ENCODE measurements at places on chromosomes 5 and 9.

DNA sequence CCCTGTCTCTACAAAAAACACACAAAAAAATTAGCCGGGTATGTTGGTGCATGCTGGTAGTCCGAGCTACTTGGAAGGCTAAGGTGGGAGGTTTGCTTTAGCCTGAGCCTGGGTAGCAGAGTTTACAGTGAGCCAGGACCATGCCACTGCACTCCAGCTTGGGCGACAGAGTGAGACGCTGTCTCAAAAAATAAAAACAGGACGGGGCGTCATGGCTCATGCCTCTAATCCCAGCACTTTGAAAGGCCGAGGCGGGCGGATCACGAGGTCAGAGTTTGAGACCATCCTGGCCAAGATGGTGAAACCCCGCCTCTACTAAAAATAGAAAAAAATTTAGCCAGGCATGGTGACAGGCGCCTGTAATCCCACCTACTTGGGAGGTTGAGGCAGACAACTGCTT, 40.3 kb downstream of the UBE2D2 start:
- no peak for DNase-seq

DNA sequence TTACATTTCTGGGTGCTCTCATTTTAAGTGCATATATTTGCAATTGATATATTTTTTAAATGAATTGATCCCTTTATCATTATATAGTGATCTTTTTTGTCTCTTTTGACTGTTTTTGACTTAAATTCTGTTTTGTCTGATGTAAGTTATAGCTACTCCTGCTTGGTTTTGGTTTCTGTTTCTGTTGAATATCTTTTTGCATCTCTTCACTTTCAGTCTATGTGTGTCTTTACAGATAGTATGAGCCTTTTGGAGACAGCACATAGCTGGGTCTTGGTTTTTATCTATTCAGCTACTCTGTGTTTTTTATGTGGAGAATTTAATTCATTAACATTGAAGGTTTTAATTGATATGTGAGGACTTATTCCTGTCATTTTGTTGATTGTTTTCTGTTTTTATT, 311.3 kb downstream of the SPATA31D1 start:
- DNase-seq, result no peak

GRCh38 chr9:93318480-93318879, 133.0 kb upstream of the FAM120A start:
- DNase-seq, result no peak

GRCh38 chr9:124771867-124772679, 962 bp upstream of the NR6A1 start:
- no peak for DNase-seq

GRCh38 chr5:2863675-2864433, 112.4 kb upstream of the IRX2 start:
- DNase-seq, result no peak

DNA sequence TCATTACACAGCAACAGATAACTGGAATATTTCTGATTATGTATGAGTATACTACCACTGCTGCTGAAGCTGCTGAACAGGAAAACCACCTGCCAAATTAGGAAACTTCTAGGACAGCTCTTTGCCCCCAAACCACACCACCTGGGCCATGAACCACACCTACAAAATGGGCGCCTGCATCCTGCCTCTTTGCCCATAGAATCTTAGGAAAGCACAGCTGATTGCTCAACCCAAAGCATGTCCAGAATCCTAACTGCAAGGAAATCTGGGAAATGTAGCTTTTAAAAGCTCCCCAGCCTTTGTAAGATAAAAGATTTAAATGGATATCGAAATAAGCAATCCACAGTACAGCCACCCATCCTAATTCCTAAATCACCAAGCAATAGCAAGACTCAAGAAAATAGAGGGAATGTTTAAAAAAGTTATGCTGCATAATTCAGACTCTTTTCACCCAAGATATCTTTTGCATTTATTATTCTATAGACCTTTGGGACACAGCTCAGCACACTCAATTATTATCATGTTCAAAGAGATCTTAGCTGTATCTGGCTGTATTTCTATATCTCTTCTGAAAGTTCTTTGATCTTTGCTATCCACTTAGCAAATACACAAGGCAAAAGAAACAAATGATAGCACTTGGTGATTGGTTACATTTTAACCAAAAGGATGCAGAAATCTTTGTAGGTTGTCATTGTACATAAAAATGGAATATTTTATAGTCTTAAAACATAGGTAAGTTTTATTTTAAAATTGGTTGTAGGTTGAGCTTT, 6.8 kb upstream of the C9orf152 start:
- no peak for DNase-seq

DNA sequence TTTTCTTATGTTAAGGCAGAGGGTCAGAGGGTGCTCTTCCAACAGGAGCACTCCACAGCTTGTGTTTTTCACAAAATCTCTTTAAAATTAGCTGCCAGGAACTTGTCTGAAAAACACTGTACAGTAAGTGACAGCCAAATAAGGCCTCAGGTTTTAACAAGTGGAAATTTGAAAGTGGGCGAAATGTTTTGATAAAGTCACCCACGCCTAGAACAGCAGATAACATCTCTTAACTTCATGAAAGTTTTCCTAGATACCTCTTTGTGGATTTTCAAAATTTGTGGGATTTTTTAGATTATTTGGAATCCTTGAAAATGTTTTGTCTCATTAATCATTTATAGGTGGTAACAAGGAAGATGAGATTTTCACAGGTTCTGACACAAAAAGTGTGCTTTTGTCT, 121.3 kb downstream of the PDE4D start:
- no peak for DNase-seq

GRCh38 chr9:113416149-113416721, 5.7 kb downstream of the C9orf43 start:
- no peak for DNase-seq

DNA sequence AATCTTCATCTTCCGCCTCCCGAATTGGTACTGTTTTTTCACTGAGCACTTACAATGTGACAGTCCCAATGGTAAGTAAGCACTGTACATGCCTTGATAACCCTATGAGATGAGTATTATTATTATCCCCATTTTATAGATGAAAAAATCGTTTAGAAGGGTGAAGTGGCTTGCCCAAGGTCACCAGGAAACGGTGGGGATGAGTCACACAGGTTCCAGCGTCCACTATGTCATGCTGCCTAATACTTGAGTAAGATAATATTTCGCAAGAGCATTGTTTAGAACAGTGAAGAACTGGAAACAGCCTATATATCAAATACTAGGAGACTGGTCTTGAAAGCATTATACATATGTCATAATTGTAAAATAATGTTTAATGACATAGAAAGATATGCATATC, 12.9 kb downstream of the HAND1 start:
- no peak for DNase-seq

DNA sequence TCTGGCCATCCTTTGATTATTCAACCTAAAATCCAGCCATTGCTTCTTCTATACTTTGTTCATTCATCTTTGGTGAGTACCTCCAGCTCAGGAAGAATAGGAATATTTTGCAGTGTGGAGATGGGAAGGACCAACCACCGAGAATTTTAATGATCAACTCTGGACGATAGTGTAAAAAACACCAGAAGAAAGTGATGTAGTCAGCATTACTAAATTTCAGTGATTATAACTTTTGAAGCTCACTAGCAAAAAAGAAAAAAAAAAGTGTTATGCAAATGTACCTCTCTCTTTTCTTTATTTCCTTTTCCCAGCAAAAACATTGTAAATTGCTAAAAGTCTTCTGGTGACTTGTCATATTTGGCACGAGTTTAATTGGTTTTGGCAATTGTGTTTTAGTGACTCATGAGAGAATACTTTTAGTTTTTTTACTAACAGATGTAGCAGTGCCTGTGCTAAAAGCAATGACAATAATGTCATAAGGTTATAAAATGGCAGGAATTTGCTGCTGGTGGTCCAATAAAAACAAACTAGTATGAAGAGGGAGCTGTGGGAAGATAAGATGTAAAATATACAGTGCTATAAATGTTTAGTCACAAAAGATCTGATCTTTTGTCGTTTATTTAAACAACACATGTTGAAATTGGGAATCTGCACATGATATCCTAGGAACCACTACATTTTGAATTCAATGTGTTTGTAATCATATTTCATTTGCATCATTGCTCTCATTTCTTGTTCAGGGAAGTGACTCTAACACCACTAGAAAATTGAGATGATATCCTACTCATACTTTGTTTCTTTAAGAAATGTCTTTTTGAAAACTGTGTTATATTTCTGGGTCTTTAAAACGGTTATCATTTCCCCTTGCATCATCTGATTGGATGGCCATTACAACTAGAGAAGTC, 81.3 kb upstream of the ERCC6L2 start:
- no peak for DNase-seq
